ENCODE measurements at places on chromosomes 2 and 18. TPM values are rescaled to one million over a fixed set of nuclear protein-coding genes. Genes with fewer than 3 reads are reported as not detected.

Gene SH2D6
- total RNA-seq, result not detected

Gene ID2
- 167 TPM for total RNA-seq

Gene VWA3B
- not detected for total RNA-seq

Gene CLK1
- total RNA-seq, result 26.8 TPM

Gene APLF
- total RNA-seq, result 1.4 TPM

Gene GKN2
- total RNA-seq, result not detected

Gene ANTXR1
- 38.6 TPM for total RNA-seq

Gene AP1S3
- 3.0 TPM for total RNA-seq

Gene AQP12A
- not detected for total RNA-seq

Gene COPS7B
- total RNA-seq, result 15.5 TPM

Gene ALPI
- total RNA-seq, result not detected

Gene CD8B
- total RNA-seq, result not detected

Gene PDCD1
- total RNA-seq, result not detected

Gene MORN2
- 34.7 TPM for total RNA-seq
